ENCODE measurements at places on chromosomes 16 and 17.
A peak's percentile ranks its signal among the peaks of the same experiment; 100 is the strongest.

GRCh38 chr17:76296186-76296585, 11.9 kb downstream of the QRICH2 start:
- no peak for DNase-seq

DNA sequence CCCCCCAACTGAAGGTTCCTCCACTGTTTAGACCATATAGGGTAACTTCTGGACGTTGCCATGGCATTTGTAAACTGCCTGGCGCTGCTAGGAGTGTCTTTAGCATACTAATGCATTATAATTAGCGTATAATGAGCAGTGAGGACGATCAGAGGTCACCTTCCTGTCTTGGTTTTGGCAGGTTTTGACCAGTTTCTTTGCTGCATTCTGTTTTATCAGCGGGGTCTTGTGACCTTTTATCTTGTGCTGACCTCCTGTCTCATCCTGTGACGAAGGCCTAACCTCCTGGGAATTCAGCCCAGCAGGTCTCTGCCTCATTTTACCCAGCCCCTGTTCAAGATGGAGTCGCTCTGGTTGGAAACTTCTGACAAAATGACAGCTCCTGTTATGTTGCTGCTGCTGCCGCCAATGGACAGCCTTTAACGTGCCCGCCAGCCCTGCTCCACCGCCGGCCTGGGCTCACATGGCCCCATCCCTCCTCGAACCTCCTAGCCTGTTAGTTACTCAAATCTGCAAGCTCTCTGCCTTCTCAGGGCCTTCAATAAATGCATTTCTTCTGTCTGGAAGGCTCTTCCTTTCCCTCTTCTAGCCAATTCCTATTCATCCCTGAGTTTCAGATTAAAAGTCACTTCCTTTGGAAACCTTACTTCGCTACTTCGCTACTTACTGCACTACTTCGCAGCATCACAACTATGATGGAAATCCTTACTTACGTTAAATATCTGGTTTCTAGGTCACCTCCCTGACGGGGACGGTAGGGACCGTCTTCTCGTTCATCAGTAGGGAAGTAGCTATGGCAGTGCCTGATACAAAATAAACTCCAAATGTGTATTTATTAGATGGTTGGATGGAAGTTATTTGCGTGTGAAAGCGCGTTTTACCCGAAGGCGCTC, 640 bp upstream of the NAGLU start:
- DNase-seq = no peak

- peak; percentile 70 for DNase-seq
Observed at GRCh38 chr16:83336603-83337002, 471.2 kb upstream of the HSBP1 start.

GRCh38 chr17:18257268-18257981, 1.1 kb downstream of the FLII start:
- peak; percentile 75 for DNase-seq

DNA sequence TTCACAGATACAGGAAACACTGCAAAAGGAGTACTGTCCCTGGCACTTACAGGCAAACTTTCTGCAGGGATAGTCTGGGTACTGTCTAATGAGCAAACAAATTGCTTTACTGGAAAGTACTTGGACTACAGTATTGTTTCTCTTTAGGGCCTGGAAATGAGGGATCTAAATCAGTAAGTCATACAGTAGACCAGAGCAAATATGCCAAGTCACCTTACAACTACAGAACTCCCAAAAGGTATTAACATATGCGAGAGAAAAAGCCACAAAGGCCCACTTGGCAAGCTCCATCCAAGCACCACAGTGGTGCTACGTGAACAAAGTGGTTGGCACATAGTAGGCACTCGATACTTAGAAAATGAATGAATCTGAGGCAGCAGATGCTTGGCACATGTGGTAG, 87.8 kb downstream of the ZZEF1 start:
- no peak for DNase-seq

DNA sequence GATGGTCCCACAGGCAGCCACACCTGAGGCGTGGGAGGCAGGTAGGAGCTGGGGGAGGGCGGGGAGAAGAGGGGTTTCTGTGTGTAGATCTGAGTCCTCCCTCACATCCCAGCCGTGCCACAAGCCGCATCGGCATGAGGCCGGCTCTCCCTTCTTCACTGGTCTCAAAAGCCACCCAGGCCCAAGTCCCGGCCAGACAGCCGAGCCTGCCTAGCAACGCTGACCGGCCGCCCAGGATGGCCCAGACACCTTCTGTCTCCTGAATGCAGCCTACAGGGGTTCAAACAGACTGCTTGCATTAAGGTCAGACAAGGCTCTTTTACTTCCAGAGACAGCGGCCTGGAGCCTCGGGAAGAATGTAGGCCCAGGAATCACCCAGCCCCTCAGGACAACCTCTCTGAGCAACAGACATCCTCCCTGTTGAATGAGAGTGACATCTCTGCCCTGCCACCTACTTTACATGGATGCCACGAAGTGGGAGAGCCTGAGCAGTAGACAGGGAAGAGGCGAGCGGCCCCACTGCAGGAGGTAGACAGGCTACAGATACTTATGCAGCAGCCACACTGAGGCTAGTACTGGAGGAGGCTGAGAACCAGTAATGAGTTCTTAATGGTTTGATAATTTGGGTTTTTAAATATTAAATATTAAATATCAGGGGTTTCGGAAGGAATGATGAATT, 69.6 kb downstream of the N4BP1 start:
- no peak for DNase-seq

DNA sequence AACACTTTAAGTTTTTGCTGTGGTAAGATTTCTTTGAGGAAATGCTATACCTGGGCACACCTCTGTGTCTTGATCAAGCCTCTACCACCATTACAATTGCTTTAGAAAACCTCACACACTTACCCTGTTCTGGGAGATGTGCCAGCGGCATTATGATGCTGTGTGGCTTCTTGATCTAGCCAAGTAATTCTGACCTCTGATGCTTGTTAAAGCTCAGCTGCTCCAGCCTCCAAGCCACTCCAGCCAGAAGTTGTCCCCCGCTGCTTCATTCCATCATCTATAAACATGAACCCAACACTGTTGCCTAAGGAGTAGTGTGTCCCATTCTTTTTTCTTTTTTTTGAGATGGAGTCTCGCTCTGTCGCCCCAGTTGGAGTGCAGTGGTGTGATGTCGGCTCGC, 60.1 kb downstream of the CYLD start:
- no peak for DNase-seq

GRCh38 chr16:16018705-16019104, 69.3 kb downstream of the ABCC1 start:
- DNase-seq = peak; percentile 22

DNA sequence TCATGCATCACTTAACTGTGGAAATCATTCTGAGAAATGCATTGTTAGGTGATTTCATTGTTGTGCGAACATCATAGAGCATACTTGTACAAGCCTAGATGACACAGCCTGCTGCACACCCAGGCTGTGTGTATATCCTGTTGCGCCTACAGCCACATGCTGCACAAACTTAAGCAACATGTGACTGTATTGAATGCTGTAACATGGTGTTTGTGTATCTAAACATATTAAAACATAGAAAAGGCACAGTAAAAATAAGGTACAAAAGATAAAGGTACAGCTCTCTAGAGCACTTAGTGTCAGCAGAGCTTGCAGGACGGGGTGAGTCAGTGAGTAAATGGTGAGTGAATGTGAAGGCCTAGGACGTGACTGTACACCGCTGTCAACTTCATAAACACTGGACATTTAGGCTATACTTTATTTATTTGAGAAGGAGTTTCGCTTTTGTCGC, 11.9 kb downstream of the FOXK2 start:
- DNase-seq = peak; percentile 86

DNA sequence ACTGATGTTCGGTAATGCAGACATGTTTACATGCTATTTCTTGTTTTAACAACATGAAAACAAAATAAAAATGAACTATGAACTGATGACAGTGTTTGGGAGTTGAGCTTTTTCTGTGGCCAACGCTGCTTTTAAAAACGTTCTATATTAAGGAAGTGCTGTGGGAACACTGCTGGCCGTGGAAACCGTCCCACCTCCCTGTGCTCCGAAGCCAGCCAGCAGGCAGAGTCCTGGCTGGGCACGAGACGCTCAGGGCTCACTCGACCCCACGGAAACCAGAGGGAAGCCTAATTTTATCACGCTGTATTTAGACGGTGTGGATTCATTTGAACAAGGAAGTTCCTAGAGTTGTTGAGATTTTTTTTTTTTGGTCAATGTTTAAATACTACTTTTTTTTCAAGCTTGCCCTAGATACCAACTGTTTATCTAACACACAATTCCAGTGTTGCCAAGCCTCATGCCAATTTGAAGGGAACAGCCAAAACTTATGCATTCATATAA, 25.8 kb downstream of the ADCY9 start:
- no peak for DNase-seq

DNA sequence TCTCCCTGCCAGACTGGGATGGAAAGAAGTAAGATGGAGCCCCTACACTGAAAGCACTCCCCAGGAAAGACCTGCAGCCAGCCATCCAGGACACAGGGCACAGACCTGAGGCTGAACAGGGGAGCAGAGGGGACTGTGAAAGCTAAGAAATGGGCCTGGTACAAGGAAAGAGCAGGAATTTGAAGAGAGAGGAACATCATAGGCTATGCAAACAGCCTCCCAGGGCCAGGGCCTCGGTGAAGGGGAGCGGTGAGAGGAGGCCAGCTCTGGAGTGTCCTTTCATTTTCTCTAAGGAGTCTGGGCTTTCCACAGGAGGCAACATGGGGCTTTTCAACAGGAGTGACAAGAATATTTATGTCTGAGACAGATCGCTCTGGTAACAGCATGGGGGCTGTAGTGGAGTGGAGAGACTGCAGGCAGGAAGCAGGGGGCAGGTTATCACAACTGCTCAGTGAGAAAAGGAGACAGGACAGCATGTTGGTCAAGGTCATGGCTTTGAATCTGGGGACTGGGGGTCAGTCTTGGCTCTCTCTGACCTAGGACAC, 50.1 kb downstream of the TOM1L2 start:
- DNase-seq = no peak

- peak; percentile 32 for DNase-seq
Observed at GRCh38 chr16:84423416-84423837, 55.1 kb downstream of the ATP2C2 start.
